ENCODE measurements at places on chromosomes 4 and X.

- DNase-seq, result peak; percentile 21
Observed at GRCh38 chr4:37682701-37683401, 3.3 kb downstream of the RELL1 start.

GRCh38 chrX:26032111-26032912 is 105.8 kb upstream of the MAGEB18 start:
- DNase-seq, result no peak

GRCh38 chrX:2183193-2183725 is 317.5 kb downstream of the DHRSX start:
- DNase-seq, result no peak

- no peak for DNase-seq
Observed at GRCh38 chr4:35643661-35644060, 600.7 kb downstream of the ARAP2 start.

DNA sequence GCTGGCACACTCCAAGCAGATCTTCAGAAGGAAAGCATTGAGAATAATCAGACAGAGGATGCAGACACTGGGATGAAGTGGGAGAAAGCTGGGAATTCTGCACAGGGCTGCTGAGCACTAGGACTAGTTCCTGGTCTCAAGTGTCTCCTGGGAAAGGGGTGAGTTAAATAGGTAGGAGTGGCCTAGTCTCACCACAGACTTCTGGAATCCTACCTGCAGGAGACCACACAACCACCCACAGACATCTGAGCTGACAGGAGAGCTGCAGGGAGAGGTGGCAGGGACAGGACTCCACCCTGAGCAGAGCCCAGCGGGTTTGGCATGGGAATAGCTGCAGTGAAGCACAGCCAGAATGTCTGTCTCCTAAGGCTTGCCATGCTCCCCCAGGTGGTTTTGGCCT is 95.1 kb upstream of the GALNTL6 start:
- no peak for DNase-seq
